Fibroblast of lung (primary cell): ENCODE measurements at places on chromosomes 2 and 18.

DNA sequence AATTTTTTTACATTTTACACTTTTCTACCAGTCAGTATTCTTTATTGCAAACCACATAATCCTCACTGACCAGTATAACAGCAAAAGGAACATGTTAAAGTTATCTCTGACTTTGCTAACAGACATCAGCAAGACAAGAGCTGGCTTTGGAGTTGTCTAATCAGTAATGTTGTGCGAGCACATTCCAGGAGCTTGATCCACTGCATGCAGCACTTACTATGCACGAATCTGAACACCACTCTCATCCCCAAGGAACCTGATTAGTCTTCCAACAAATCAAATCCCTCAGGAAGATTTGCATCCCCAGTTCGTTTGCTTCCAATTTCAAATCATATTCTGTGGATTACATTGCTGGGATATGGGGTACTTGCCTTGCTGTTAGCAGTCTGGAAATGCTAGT is 269.3 kb upstream of the EPC2 start:
- peak; percentile 30 for DNase-seq
- H3K36me3 ChIP-seq, result no peaks in the 10 kb centered on the region
- no peak overlapping the region for H3K27ac ChIP-seq
- H3K27me3 ChIP-seq, result no peaks in the 10 kb centered on the region

- H3K36me3 ChIP-seq, result no peaks in the 10 kb centered on the region
- H3K4me3 ChIP-seq, result no peak overlapping the region
- no peaks in the 10 kb centered on the region for H3K27me3 ChIP-seq
- H3K4me1 ChIP-seq, result peaks cover 6% of the 10 kb centered on the region
Observed at GRCh38 chr2:67502346-67503065, 105.4 kb downstream of the ETAA1 start.

DNA sequence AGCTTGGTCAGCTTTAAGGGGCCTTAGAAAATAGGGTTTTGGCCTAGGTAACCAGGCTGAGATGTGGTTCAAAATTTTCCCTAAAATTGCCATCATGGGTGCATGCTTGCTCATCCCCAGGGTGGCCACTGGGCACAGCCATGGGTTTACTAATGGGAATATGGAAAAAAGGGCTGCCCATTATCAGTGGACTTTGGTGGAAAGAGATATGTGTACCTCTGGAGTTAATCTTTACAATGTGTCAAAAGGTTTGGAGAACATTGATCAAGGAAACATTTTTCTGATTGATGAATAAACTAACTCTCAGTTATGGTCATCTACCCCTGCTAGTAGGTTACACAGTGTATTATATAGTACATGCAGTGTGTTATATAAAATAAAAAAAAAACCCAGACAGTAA is 13.1 kb downstream of the KDM3A start:
- H3K36me3 ChIP-seq, result peaks cover 14% of the 10 kb centered on the region
- no peaks in the 10 kb centered on the region for H3K4me1 ChIP-seq
- H3K27me3 ChIP-seq, result no peaks in the 10 kb centered on the region
- DNase-seq, result no peak
- H3K27ac ChIP-seq, result no peak overlapping the region

DNA sequence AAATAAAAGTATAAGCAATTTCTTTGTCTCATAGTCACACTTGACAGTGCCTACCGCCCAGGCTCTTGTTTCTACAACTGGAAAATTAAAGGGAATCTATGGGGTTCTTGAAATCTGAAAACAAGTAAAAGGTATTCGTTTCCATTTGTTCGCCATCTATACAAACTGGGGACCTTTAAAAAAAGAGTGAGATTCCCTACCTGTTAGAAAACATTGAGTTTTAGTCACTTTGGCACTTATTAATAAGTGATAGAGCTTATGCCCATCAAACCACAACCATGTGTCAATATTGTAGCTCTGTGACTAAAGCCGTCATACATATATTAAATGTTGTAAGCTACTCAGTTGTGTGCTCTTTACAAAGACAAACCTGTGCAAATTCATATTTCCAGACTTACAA is 13.2 kb downstream of the FN1 start:
- peaks cover 34% of the 10 kb centered on the region for H3K36me3 ChIP-seq
- peaks cover 9% of the 10 kb centered on the region for H3K4me1 ChIP-seq
- H3K27me3 ChIP-seq, result no peaks in the 10 kb centered on the region

DNA sequence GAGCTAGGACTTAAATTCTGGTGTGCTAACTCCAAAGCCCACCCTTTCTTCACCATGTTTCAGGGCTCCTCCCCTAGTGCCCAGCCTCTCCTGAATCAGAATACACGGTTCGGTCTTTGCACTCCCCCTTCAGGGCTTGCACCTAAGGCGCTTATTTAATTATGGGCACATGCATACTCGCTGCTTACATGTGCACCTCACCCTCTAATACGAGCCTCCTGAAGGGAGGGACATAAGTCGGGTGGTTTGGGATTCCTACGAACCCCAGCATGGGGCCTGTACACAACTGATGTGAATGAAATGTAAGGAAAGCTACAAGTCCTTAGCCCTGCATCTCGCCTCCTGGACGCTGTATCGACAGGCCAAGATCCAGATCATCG is 435 bp downstream of the IFT172 start:
- peak; percentile 26 for DNase-seq
- H3K4me3 ChIP-seq, result peak overlapping the region; percentile 96
- H3K4me1 ChIP-seq, result peaks cover 2% of the 10 kb centered on the region
- H3K36me3 ChIP-seq, result peaks cover 2% of the 10 kb centered on the region
- H3K27me3 ChIP-seq, result no peaks in the 10 kb centered on the region
- peak overlapping the region; percentile 77 for H3K27ac ChIP-seq

GRCh38 chr2:107806901-107807300 is 19.8 kb upstream of the RGPD4 start:
- H3K4me3 ChIP-seq, result no peak overlapping the region
- no peaks in the 10 kb centered on the region for H3K27me3 ChIP-seq
- H3K27ac ChIP-seq, result no peak overlapping the region
- H3K36me3 ChIP-seq, result no peaks in the 10 kb centered on the region

DNA sequence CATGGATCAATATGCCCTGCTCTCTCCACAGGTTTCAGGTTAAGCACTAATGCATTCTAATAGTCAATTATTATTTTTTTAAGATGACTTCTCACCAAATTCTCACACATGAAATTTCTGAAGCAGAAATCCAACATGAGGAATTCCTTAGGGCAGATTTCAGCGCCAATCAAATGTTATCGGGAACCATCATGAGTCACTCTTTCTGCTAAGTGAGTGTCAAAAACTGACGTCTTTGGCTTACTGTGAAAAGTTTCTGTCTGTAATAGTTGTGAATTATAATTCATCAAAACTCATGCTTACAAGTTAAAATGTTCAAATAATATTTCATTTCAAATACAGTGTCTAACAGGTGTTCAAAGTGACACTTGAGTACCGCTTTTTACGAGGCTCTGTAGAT is 1038.6 kb downstream of the SOCS6 start:
- no peak overlapping the region for H3K4me3 ChIP-seq
- no peaks in the 10 kb centered on the region for H3K4me1 ChIP-seq
- no peaks in the 10 kb centered on the region for H3K27me3 ChIP-seq
- DNase-seq, result no peak

GRCh38 chr2:203982276-203982675 is 45.7 kb downstream of the ICOS start:
- no peak for DNase-seq
- H3K4me3 ChIP-seq, result no peak overlapping the region
- no peaks in the 10 kb centered on the region for H3K4me1 ChIP-seq
- H3K27me3 ChIP-seq, result no peaks in the 10 kb centered on the region
- H3K27ac ChIP-seq, result no peak overlapping the region
- no peaks in the 10 kb centered on the region for H3K36me3 ChIP-seq

- H3K36me3 ChIP-seq, result no peaks in the 10 kb centered on the region
- no peak for DNase-seq
- H3K27ac ChIP-seq, result no peak overlapping the region
- peaks cover 3% of the 10 kb centered on the region for H3K27me3 ChIP-seq
- no peaks in the 10 kb centered on the region for H3K4me1 ChIP-seq
Observed at GRCh38 chr18:615092-615521, 18.3 kb downstream of the CLUL1 start.
